ENCODE measurements at places on chromosomes 3 and 15.

GRCh38 chr15:29311696-29312095 is 42.1 kb upstream of the NSMCE3 start:
- DNase-seq, result no peak

- DNase-seq, result peak; percentile 4
These were observed 677.5 kb downstream of the ZPLD1 start for GRCh38 chr3:103112273-103112672.

DNA sequence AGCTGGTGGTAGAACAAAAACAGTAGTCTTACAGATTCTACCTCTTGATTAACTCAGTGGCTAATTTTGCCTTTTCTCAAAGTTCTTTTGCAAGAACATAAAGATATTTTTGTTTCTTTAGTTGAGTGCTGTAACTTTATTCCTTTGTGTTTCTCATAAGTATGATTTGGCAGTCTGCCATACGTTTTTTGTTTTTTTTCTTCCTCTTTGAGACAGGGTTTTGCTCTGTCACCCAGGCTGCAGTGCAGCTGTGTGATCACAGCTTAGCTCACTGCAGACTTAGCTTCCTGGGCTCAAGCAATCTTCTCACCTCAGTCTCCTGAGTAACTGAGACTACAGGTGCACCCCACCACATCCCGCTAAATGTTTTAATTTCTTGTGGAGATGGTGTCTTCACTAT is 22.4 kb downstream of the B3GNT5 start:
- no peak for DNase-seq

DNA sequence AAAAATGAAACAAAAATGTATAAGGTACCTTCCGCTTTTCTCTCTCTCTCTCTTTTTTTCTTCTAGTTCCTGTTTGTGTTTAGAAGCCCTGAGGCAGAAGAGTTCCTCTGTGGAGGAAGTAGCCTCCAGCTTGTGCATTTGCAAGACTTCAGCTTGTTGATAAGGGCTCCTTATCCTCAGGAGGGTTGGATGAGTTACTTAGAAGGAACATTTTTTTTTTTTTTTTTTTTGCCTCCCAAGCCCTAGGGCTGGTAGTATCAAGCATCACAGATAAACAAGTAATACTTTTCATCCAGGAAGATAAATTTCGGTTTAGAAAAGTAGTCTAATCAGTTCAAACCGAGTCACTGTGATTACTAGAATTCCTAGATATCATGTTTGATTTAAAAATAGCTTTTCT is 91.0 kb upstream of the CBLB start:
- DNase-seq, result no peak

DNA sequence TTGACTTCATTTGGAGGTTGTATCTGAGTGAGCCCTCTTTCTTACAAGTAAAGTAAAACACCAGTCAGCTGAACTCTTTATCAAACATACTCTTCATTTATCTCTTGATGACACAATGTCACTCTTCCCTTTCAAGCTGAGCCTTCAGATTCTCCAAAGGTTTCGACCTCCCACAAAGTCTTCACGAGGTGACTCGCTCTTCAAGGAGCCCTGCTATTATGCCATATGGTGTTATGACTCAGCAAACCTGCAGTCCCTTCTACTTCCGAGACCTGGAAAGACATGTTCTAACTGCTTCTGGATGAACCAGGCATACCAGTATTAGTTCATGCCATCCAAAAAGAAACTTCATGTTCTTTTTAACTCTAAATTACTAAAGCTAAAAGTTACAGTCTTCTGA is 23.1 kb downstream of the AADAC start:
- peak; percentile 49 for DNase-seq

DNA sequence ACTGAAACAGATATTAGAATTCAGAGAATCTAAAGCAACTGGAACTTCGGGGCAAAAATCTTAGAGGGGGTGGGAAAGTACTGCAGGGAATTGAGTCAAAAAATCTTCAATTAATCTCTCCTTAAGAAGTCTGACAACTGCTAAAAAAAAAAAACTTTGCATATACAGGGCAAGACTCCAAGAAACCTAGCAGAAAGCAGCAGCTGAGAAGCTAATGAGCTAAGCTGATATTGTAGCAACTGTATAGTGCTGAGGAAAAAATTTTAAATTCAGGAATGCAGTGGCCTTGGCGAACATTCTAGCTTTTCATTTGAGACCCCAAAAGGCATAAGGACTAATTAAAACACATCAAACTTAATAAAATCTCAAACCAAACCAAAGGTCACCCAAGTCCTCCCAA is 113.6 kb downstream of the SCAPER start:
- DNase-seq, result no peak

All from GM23338 (cell line).